Stimulated activated CD8-positive, alpha-beta memory T cell treated with anti-CD3 and anti-CD28 coated beads, Interleukin-7, amount 100 ng/mL, for 1 hour (primary cell): ENCODE measurements at places on chromosomes 1 and 21.

GRCh38 chr1:181102841-181103240 lies 14.3 kb downstream of the IER5 start:
- DNase-seq: no peak

- DNase-seq: no peak
These were observed 82.2 kb upstream of the AK4 start for GRCh38 chr1:65065524-65066418.

DNA sequence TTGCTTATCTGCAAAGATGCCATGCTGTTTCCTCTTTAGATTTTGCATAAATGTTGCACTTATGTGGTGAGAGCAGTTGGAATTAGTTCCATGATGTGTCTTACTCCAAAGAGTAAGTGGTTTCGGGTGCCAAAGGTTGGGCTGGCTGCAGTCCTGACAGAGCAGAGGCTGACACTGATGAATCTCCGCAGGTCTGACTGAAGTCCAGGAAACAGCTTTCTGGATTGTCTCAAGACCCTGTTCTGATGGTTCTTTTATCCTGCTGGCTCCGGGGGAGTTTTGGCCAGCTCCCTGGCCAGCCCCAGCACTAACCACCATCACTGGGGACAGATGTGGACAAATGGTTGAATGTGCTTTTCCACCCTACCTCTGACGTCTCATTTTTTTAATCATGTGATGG lies 207.2 kb upstream of the KIAA0040 start:
- DNase-seq: no peak

- DNase-seq: no peak
These were observed 302.7 kb upstream of the SGIP1 start for GRCh38 chr1:66231217-66231616.

GRCh38 chr1:7505771-7506453 lies 265.2 kb upstream of the VAMP3 start:
- DNase-seq: no peak

- DNase-seq: no peak
These were observed 61.7 kb upstream of the USP24 start for GRCh38 chr1:55276671-55277376.

- DNase-seq: no peak
These were observed 159.4 kb downstream of the ZNF281 start for GRCh38 chr1:200250469-200250868.

GRCh38 chr1:7628273-7628672 lies 142.8 kb upstream of the VAMP3 start:
- no peak for DNase-seq

- DNase-seq: no peak
These were observed 69.3 kb upstream of the ANGPTL1 start for GRCh38 chr1:178940068-178940765.

DNA sequence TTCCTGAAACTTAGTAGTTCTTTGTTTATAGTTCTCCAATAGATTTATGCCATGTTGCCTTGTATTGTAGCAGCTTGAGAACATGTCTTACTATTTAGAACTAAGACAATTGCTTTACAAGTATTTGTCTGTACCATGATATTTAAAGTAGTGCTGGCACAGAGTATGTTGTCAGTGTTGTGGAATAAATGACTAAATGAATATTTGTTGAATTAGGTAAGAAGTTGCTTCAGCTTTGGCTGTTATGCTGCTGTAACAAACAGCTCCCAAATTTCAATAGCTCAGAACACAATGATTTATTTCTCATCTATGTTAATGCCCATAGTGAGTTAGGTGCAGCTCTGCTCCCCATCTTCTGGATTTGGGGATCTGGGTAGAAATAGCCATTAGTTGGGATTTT lies 90.2 kb upstream of the VCAM1 start:
- no peak for DNase-seq

- no peak for DNase-seq
These were observed 27.7 kb downstream of the CR1L start for GRCh38 chr1:207672522-207673130.

- no peak for DNase-seq
These were observed 160.1 kb downstream of the FASLG start for GRCh38 chr1:172818841-172819527.

- DNase-seq: no peak
These were observed 23.9 kb downstream of the TMCO4 start for GRCh38 chr1:19775831-19776230.

GRCh38 chr1:65804584-65804983 lies 11.9 kb downstream of the PDE4B start:
- DNase-seq: no peak

DNA sequence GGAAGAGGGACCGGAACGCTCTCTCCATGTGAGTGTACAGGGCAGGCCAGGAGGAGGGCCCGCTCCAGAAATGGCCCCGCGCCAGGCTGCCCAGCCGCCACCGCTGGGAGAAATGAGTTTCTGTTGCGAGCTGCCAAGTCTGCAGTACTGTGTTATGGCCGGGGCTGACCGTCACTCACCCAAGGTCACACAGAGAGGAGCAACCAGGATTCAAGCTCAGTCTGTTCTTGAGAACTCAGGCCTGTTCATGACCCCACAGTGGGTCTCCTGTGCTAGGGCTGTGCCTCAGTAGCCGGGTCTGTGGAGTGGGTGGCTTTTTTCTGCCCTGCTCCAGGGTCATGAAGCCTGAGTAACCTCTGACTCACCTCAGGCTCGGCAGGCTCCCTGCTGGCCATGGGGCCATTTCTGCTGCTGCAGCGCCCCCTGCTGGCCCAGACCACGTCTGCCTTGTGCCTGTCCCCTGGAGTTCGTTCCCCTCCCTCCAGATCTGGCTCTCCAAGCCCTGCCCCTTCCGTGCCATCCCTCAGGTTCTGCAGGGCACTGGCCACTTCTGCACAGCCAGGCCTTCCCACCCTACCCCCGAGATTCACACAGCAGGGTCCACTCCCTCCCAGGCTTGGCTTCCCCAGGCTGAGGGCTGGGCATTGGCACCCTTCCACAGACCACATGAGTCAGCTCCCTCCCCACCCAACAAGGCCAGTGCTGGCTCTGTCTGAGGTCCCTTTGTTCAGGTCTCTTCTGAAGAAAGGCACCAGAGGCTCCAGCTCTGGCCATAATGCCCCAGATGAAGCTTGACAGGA lies 51.8 kb downstream of the EDN2 start:
- peak; percentile 57 for DNase-seq

DNA sequence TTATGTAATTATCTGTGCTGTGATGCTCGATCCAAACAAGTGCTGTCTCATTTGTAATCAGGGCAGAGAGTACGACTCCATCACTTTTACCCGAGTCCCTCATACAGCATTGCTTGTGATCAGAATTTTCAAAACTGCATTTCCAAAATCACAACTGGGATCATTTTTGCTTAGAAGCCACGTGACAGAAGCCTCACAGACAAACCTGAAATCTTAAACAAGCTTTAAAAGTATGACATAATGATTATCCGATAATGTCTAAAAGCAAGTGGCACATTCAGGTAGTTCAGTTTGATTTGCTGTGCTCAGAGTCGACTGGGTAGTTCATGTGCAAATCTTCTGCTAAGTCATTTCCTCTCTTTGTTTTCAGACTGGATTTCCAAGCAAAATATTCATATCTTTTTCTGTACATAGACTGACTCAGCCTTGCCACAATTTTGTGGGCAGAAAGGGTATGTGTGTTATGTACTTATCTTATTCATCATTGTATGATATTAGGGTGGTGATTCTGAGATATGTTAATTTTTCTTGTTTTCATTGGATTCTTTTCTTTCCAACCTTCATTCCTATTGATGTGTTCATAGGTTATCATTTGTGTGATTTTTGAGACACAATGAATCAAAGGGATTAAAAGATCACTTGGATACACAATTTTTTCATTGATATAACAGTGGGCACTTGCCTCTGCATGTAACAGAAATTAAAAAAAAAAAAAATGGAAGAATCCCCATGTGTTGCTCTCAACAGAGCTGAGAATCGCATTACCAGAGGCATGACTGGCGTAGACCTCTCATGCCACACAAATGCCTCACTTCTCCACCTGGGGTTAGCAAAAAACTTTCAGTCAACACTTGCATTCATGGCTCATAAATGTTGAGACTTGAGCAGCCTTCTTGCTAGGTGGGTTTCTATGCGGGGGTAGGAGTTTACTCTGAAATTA lies 355.7 kb downstream of the LTN1 start:
- DNase-seq: no peak

DNA sequence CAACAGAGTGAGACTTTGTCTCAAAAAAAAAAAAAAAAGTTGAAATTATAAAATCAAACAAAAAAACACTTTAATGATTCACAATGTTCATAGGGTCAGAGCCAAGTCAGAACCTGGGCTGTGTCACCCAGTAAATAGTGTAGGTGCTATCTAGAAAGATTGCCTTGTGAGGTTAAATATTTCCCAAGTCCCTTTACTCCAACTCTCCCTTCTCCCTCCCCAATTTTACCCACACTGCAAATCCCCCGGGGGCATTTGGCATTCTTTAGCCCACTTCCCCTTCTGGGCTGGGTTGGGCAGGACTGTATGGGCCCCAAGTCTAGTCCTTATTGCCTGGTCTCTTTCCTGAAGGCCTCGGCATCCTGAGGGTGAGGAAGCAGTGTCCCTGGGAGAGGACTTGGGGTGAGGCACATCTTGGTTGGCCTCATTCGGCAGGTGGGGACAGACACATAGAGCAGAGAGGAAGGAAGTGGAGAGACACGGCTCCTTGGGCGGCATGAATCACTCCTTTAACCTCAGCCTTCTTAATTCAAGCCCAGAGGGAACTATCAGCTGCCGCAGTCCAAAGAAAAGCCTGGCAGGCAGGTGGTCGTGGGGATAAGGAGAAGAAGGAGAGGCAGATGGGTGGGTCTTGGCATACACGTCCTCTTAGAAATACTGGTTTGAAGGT lies 8.2 kb downstream of the ADORA1 start:
- no peak for DNase-seq

GRCh38 chr21:46443910-46444309 lies 14.8 kb upstream of the DIP2A start:
- DNase-seq: no peak

- no peak for DNase-seq
These were observed 2.3 kb downstream of the TRIM46 start for GRCh38 chr1:155175927-155176371.

- DNase-seq: no peak
These were observed 29.3 kb downstream of the KIRREL1 start for GRCh38 chr1:158022554-158023312.

DNA sequence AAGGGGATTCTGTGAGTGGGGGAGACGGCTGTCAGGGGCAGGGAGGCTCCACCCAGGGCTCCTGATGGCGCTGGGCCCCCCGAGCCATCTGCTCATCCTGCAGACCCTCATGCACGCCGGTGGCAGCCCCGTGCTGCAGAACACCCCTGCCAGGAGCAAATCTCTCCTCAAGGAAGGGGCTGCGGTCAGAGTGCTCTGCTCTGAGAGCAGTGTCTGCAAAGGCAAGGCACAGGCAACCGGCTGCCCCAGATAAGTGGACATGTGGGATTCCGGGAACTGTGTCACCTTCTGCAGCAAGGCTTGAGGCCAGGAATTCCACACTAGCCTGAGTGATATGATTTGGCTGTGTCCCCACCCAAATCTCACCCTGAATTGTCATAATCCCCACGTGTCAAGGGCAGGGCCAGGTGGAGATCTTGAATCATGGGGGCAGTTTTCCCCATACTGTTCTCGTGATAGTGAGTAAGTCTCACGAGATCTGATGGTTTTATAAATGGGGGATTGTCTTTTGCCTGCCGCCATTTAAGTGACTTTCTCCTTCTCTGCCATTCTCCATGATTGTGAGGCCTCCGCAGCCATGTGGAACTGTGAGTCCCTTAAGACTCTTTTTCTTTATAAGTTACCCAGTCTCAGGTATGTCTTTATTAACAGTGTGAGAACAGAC lies 101.0 kb downstream of the PDE9A start:
- DNase-seq: no peak

- no peak for DNase-seq
These were observed 50.3 kb upstream of the MPC2 start for GRCh38 chr1:167987174-167987573.

GRCh38 chr1:17875882-17876280 lies 120.7 kb downstream of the ACTL8 start:
- no peak for DNase-seq

GRCh38 chr1:212633161-212633560 lies 24.6 kb downstream of the ATF3 start:
- no peak for DNase-seq

DNA sequence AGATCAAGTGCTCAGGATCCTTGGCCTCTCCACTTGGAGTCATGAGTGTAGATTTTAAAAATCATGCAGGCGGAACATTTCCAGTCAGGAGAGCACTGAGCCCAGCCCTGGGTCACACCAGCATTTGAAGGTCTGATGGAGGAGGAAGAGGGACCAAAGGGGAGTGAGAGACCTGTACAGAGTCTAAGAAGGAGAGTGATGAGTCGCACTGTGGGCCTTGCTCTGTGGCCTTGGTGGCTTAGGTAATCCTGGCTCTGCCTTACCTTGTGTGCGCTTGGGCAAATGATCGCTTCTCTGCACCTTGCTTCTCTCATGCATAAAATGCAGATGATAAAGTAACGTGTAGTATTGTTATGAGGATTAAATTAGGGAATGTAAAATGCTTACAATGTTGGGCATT lies 225.3 kb downstream of the SDCCAG8 start:
- DNase-seq: no peak

DNA sequence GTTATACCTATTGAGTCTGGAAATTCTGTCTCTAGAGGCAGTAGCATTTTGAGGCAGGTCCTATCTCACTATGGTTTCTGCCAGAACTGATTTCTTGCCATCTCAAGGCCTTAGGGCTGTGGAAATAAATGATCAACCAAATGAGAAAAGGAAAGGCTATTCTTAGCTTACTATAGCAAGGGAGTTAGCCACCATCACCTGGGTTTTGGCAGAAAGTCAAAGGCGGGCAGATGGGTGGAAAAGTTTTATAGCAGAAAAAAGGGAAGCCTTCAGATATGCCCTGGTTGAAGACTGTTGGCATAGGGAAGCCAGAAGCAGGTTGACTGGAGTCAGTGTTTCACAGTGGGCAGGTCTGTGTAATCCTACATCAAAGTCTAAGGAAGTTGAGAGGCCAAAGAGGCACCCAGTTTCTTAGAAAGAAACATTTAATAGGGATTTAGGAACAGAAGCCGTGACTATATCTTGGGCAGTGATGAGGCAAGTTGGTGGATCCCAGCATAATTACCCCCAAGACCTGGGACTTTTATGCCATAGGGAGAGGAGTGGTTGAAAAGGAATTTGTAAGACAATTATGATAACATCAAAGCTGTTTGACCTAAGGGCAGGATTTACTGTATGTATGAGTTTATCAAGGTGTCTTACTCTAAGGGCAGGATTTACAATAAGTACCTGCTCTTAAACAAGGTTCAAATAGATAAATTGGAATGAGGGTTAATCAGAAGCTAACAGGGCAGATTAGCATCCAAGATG lies 29.7 kb downstream of the CTH start:
- DNase-seq: no peak
